Eye (tissue), 1 donor: ENCODE measurements at places on chromosomes 4 and X.

- peak; percentile 68 for DNase-seq
Measured at GRCh38 chr4:153781717-153782416, 7.0 kb downstream of the SFRP2 start.

DNA sequence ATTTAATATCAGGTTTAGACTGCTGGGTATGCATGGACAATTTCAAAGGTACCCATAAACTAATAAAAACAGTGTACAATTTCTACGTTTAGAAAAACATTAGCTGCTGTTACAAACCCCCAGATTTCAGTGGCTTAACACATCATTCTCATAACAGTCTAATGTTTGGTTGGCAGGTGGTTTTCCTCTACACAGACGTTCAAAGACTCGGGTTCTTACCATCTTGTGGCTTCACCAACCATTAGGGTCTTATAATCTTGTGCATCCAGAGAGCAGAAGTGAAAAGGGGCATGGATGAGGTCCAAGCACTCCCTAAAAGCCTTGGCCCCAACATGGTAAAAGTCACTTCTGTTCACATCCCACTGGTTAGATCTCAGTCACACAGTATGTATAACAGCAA lies 71.6 kb downstream of the SH3RF1 start:
- DNase-seq: no peak

GRCh38 chr4:123401271-123402120 lies 4.9 kb downstream of the SPRY1 start:
- DNase-seq: no peak

DNA sequence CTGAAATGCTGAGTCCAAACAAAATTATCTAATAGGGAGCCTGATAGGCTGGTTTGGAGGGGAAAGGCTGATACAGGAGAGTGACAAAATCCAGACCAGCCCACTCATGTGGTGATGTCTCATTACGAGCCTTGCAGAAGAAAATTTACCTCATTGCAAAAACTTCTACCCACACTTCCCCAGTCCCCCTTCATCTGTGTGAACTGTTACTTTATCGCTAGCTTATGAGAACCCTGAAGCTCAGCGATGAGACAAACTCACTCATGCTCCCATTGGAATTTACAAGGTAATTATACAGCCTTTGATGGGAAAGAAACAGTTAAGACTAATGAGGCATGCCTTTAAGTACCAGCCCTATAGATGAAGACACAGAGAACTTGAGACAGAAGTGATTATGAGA lies 76.1 kb downstream of the ARHGAP6 start:
- no peak for DNase-seq

DNA sequence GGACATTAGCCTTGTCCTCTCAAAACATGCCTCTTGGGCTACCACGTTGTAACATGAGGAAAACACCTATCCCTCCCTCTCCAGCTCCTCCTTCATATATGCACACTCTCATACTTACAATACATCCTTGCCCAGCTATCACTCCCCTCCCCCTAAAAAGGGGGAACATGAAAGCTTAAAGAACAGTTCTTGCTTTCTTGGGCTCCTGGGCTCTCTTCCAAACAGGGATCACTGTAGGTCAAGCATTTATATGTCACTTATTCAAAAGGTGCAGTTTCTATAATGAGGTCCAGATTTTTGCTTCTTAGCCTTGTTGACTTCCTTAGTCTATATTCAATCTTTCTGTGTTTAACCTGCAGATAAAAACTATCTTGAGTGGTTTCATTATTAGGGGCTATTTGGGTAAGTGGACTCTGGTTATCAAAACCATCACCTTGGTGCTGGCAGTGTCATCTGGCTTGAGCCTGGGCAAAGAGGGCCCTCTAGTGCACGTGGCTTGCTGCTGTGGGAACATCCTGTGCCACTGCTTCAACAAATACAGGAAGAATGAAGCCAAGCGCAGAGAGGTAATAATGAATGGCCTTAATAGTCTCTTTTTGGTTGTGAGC lies 119.4 kb downstream of the AKAP4 start:
- DNase-seq: peak; percentile 19

- no peak for DNase-seq
Measured at GRCh38 chrX:107725761-107726555, 49.6 kb downstream of the TSC22D3 start.

- no peak for DNase-seq
Measured at GRCh38 chr4:180710628-180711337, 1532.4 kb upstream of the TENM3 start.

DNA sequence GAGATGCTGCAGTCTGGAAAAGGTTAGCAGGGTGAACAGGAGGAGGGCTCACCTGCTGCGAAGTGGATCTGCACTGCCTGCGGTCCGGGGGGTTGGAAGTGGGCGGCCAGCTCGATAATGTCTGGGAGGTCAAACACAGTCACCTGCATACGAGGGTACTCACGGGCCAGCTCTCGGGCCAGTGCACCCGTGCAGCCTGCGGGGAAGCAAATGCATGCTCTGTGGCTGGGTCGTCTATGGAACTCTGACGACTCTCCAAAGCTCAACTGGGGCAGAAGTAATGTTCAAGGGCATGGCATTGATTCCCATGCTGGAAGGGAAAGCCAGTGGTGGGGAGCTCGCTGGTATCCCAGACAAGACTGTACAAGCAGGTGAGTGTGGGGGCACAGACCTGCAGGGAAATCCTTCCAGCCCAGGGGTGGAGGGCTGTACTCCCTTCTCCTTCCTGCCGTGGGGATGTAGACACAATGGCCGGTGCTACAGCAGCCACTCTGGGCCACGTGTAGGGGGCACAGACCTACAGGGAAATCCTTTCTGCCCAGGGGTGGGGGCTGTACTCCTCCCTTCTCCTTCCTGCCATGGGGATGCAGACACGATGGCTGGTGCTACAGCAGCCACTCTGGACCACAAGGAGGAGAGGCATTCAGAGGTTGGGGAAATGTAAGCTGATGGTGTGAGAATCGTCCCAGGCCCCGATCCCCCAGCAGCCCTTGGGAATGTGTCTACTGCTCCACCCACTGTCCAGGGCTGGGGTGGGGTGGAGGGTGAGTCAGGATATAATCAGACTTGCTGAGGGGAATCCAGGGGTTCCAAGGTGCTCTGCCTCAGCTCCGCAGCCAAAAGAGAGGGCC lies 26.2 kb upstream of the SLC25A6 start:
- DNase-seq: no peak

- peak; percentile 86 for DNase-seq
Measured at GRCh38 chrX:17242470-17242869, 132.5 kb upstream of the NHS start.

DNA sequence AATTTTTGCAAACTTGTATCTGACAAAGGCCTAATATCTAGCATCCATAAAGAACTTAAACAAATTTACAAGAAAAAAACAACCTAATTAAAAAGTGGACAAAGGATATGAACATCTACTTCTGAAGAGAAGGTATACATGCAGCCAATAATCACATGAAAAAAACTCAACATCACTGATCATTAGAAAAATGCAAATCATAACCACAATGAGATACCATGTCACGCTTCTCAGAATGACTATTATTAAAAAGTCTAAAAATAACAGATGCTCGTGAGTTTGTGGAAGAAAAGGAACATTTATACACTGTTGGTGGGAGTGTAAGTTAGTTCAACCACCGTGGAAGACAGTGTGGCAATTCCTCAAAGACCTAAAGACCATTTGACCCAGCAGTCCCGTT lies 24.0 kb downstream of the CEP44 start:
- no peak for DNase-seq

DNA sequence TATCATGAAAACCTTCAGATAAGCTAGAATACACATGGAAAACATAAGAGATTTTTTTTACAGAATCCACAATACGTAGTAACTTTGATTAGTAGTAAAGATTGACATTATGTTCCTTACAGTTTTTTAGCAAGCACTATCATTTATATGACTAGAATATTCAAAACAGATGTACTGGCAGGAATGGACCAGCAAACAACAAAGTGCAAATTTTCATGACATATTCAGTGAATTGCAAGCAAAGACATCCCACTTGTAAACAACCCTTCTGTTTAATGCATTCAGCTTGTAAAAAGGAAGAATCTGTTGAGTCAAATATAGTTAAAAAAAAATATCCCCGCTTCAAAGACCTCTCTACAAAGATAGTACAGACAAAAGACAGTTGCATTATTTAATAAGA lies 403.7 kb upstream of the TRAM1L1 start:
- DNase-seq: no peak

DNA sequence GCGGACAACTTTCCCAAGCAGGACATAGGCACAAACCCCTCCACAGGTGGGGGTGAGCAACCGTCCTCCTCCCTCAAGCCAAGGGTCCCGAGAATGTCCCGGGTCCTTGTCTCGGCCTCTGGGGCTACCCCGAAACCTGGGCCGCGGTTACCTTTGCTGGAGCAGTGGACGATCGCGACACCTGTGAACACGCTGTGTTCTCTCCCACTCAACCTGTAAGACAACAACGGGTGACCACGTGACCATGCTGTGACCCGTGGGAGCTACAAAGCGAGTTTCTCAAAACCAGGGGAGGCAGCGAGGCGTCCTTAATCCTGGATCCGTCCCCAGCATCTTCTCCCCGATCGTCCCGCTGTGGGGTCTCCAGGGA lies 17.9 kb downstream of the ASMTL start:
- DNase-seq: no peak

GRCh38 chr4:75671802-75672421 lies 1.3 kb downstream of the G3BP2 start:
- no peak for DNase-seq

DNA sequence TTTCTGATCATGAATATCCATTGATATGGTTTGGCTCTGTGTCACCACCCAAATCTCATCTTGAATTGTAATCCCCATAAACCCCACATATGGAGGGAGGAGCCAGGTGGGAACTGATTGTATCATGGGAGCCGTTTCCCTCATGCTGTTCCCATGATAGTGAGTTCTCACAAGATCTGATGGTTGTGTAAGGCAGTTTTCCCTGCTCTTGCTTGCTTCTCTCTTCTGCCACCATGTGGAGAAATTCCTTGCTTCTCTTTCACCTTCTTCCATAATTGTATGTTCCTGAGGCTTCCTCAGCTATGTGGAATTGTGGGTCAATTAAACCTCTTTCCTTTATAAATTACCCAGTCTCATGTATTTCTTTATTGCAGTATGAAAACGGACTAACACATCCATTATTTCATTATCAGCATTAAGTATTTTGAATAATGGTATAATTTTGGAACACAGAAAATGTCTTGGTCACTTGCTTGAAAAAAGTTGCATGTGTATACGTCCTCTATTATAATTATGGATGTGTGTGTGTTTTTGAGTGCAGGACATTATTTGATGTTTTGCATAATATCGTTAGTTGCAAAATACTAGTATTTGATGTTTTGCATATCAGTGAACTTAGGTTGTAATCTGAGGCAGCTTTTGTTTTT lies 334.6 kb downstream of the PCDH10 start:
- peak; percentile 18 for DNase-seq

DNA sequence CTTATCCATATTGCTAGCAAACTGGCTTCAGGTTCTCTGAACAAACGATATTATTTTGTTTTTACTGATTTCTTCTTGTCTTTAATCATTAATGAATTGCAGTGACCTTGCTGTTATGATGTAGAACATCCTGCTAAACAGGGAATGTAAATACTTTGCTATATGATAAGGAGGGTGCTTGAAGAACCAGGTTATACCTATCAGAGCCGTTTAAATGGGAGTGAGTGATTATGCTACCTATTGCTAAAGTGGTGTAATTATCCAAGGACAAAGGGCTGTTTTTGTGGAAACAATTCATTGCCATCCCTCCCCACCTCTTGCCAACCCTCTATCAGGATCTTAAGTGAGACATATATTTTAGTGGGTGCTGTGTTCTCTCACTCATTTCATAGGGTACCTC lies 788.9 kb downstream of the RPA4 start:
- no peak for DNase-seq

DNA sequence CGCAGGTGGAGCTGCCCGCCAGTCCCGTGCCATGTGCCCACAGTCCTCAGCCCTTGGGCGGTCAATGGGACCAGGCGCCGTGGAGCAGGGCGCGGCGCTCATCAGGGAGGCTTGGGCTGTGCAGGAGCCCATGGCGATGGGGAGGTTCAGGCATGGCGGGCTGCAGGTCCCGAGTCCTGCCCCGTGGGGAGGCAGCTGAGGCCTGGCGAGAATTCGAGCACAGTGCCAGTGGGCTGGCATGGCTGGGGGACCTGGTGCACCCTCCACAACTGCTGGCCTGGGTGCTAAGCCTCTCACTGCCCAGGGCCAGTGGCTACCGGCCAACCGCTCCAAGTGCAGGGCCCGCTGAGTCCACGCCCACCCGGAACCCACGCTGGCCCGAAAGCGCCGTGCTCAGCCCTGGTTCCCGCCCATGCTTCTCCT lies 646.5 kb downstream of the GABRG1 start:
- DNase-seq: no peak

DNA sequence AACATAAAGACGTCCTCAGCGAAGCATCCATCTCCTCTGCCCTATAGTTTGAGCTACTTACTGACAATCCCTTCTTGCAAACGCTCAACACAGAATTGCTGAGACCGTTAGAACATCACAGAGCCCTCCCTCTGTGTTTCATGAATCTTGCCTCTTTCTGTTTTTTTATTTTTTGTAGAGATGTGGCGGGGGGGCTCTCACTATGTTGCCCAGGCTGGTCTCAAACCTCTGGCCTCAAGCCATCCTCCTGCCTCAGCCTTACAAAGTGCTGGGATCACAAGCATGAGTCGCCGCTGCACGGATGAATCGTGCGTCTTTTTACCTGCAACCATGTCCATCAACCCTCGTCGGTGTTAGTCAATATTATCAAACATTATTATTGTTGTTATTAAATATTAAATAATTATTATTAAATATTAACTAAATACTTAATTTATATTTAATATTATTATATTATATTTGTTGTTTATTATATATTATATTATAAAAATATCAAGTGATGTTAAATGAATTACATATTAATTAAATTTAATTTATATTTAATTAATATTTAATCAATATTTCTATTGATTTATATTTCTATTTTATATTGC lies 200.7 kb downstream of the CRLF2 start:
- DNase-seq: peak; percentile 62
